HuH-7.5 (cell line): ENCODE measurements at places on chromosomes 3 and 15.

GRCh38 chr3:104180906-104181305 lies 1185.8 kb upstream of the ALCAM start:
- DNase-seq: no peak

GRCh38 chr3:38707730-38708129 lies 58.2 kb upstream of the SCN5A start:
- no peak for DNase-seq

DNA sequence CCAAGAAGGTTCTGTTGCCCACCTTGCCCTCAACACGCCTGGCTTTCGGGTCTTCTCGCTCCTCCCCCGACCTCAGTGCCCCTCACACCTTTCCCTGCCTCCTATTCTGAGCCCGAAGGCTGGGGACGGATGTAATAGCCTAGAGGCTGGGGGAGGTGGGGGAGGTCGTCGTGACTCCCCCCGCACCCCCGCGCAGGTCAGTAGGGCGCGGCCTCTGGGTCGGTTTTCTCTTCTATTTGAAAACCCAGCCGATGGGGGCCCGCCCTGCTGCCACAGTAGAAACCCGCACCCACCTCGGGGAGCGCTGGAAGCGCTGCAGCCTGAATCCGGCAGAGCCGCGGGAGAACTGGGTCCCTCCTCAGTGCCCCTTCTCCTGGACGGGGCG lies 1.0 kb upstream of the RBPMS2 start:
- DNase-seq: no peak

DNA sequence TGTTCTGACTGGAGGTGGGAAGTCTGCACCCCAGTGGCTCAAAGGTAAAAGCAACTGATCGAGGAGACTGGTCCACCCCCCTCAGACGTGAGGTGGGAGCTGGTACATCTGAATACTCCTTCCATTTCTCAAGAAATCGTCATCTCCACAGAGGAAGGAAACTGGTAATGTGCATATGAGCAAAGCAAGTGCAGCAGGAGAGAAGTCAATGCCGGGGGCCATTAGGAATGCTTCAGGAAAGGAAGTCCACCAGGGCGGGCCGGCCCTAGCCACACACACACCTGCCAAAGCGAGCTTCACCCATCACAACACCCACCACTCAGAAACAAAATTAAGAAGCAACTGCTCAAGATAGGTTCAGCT lies 8.5 kb downstream of the TBC1D2B start:
- no peak for DNase-seq

DNA sequence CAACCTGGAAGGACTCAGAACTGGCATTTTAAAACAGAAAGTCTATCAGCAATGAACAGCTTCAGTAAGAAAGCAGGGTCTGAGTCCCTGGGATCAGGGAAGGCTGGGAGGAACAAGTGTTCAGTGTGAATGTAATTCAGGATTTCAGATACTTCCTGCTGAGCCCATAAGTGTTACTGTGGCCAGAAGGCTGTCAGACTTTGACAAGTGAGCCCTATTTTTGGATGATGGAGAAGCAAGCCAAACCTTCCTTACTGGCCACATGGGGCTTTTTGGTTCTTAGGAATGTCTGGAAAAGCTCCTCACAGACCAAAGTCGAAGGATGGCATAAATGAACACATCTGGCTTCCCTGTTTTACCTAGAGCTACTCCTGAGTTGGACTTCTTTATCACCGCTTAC lies 157.2 kb downstream of the BBX start:
- no peak for DNase-seq

DNA sequence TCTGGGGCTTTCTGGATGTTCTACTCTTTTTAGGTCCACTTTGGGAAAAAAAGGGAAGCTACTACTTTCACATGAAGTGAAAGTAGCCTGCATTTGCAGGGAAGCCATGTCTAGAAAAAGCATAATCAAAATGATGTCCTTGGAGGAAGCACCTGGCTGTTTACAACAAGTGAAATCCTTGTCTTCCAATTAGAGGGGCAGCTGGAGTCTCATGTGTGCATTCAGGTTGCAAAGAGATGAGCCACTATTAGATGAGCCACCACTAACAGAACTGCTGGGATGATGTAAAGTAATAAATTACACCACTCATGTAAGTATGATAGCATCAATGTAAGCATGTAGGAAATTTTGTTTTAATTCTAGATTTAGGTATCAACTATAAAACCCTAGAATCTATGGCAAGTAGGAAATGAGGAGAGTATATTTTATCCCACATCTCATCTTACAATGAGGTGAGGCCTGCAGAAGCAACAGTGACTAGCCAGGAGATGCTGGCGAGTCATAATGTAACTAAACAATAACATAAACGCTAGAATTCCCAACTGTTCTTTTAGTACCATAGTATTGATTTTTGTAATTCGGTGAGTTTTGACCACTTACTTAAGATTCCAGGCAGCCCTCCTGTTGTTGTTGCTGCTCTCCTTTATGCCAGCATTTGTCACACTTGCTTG lies 75.9 kb downstream of the TMEM108 start:
- no peak for DNase-seq

- DNase-seq: no peak
These were observed 1.0 kb upstream of the BTBD1 start for GRCh38 chr15:83068054-83068453.

DNA sequence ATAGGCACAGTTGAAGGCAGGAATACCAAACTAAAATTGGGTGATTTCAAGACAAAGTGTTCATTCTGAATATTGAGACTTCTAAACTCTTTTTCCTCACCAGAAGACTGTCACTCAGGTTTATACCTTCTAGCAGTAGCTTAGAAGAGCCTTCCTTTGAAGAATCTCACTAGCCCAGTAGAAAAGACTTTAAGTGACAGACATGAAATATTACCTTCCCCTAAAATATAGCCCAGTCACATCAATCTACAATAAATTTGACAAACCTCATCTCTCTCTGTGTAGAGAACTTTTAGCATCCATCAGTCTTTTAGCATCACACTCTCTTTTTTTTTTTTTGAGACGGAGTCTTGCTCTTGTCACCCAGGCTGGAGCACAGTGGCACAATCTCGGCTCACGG lies 97.5 kb downstream of the HERC1 start:
- DNase-seq: no peak

DNA sequence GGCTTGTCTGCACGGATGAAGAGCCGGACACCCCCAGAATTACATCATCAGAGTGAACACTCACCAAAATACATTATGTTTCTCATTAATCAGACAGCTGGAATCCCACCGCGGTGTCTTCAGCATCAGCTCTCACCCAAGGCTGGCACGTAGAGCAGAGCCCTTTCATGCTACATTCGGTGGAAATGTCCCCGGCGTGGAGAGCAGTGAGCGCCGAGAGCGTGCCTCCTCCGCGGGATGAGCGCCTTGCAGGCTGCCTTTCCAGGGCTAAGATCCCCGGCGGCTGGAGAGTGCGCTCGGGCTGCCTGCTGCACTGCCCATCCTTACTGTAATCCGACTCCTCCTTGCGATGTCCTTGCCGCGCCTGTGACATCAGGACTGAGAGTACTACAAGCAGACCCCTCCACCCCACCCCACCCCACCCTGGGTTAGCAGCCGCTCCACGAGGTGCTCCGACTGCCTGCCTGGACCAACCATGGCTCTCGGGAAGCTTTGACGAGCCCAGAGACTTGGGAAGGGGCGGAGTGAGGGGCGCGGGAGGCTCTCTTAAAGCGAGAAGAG lies at the start of gene ZNF385D:
TSS of gene ZNF385D (minus strand) at position 380 of the 561 bp plus-strand sequence. CDS start at position 86, 294 bp downstream.
- DNase-seq: no peak

DNA sequence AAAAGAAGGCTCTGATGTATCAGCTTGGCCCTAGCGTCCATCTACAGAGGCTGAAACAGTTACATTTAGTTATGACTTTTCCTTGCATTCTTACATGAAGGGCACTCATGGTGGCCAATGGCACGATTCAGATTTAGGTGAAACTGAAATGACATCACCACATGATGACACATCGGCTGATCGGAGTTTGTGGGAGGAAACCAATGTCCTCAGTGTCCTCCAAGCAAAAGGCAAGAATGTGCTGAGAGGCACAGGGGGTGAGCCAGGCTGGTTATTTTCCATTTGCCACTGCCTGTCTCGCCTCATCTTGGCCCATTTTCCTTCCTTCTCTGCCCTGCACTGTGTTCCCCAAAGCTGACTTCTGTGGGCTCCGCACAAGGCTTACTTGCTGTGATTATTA lies 34.4 kb downstream of the TARS3 start:
- DNase-seq: no peak
